ENCODE measurements at places on chromosomes 3 and 15.

- no peak for DNase-seq
These were observed 193.1 kb downstream of the TNIK start for GRCh38 chr3:171267104-171267503.

- DNase-seq, result no peak
These were observed 68.3 kb upstream of the PIK3R4 start for GRCh38 chr3:130814691-130815472.

DNA sequence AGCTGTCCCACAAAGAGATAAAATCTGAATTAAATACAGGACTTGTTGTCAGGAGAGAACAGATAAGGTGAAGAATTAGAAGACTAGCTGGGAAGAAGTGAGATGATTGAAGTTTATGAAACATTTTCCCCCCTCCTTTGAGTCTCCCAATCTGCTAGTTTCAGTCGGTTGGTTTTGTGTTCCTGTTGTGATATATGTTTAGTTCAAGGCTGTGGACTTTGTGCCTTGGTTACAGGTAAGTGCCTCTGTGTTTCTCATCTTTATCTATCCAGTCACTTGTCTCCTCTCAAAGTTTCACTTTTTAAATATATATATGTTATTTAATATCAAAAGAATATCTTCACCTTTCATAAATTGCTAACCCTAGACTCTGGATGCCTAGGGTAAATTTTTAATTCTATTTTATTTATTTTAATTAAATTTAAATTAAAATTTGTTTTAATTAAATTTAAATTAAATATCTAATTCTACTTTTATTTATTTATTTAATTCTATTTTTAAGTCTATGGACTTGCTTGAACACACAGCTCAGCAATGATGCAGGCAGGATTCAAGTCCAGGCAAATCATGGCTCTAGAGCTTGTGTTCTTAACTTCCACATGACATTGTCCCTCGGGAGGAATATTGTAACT, 190.0 kb downstream of the FHIT start:
- no peak for DNase-seq

GRCh38 chr3:40690749-40691451, 166.1 kb downstream of the ZNF621 start:
- DNase-seq, result no peak

DNA sequence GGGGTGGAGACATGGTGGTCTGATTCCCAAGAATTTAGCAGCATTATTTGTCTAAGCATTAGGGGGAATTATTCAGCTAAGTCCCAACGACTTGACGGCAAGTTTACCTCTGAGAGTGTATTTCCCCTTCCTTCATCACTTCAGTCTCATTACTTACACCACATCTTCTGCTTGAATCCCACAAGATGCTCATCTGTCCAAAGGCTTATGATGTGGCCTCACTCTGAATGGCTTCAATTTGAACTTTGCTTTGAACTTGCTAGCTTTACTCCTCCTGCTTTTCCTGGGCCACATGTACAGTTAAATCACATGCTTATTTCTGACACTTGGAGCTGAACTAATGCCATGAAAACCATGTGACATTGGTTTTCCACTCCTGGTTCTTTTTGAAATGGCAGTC, 231.3 kb upstream of the SATB1 start:
- DNase-seq, result no peak

DNA sequence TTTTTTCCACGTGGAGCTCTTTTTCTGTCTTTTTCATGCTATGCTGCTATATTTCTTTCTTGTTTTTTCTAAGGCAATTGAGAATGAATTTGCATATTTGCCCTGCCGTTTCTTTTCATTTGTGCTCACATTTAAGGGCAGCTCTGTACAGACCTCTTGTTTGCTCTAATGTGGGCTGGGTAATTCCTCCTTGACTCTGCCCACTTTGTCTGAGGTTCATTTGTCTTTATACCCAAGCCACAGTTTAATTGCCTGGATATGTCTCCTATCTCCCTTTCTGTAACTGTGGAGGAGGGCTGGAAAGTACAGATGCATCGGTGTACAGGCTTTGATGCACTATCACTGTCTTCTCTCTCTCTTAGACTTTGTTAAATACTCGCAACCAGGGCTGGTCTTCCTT, 195.9 kb downstream of the EPHB1 start:
- DNase-seq, result no peak

DNA sequence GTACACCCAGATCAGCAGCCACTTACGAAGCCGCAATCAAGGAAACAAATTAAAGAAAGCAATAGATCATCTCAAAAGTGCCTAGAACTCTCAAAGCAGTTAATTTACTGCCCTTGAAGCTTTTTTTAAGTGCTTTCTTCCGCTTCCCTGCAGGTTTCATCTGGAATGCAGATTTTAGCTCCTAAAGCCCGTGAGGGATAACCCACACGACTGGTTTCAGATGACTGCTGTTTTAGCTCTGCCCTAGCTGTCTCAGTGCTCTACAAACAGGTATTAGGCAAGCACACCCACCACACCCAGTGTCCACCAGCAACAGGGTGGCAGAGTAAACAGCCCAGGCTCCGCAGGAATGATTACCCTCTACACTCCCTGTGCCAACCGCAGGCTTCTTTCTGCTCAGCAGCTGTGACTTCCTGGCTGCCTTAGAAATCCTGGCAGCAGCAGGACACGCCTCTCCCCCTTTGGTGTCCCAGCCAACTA, 126.0 kb downstream of the FMN1 start:
- no peak for DNase-seq

DNA sequence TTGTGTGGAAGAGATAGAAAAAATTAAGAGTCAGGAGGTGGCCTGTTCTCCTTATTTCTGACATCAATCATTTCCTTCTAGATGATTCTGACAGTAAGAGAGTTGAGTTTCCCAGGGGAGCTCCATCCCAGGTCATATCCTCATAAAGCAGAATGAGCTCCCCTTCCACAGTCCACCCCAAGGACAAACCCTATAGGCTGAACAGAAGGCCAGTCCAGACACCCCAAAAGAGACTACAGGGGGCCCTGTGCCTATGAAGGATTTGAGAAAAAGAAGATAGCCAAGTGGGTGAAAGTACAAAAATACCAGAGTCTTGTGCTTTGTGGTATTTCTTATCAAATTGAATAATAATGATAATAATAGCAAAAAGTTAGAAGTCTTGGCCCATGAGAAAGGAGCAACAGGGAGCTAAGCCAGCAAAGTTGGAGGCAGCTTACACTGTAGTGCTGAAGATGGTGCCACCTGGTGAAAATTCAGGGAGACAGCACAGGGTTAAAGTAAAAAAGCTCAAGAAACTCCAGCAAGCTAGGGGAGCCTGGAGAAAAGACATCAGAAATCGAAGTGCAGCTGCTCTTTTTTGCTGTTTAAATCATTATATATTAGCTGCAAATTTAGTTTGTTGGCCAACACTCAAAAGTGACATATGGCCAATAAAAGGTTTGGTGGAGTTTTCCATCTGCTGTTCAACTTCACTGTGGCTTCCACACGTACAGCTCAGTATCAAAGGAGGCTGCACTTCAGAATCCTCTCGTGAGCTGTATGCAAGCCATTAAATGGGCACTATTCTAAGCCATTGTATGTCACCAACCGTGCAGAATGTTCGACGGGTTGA, 35.8 kb upstream of the SLC24A5 start:
- peak; percentile 37 for DNase-seq

GRCh38 chr3:152127058-152127457, 141.7 kb upstream of the MBNL1 start:
- DNase-seq, result no peak

DNA sequence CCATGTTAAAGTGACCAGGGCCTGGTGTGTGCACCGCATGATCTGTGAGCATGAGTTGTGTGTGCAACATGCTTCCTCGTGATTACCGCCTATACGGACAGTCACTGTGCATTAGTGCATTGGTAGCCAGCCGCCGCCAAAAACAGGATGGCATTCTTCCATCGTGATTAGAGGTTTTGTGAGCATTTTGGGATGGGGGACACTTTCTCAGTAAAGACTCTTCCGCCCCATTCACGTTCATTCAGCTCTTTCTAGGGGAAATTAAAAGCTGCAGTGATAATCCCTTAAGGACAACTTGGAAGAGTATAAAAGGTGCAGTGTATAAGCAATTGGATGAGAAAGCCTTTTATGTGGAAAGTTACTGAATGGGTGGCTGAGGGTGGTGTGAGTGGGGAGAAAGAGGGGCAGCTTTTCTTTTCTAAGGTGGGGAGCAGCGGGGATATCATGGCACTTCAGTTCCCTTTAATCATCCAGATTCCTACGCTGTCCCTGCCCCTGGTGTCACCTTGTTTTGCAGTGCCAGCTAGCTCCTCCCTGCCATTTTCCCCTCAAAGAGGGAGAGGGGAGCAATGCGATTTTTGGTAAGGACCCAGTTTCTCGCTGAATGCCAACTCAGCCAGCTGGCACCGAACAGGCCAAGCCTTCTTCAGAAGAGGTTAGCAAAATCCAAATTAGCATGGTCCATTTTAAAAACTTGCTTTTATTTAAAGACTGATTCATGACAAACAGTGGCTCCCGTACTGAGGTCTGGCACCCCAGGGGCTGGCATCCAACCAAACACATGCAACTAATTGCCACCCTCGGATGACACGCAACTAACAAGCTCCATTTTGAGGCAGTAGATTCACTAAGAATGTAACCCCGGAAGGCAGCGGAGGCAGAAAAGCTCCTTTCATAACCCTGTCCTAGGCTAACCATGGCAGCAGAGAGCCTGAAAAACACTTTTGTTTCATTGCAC, 447.8 kb downstream of the FHIT start:
- no peak for DNase-seq

DNA sequence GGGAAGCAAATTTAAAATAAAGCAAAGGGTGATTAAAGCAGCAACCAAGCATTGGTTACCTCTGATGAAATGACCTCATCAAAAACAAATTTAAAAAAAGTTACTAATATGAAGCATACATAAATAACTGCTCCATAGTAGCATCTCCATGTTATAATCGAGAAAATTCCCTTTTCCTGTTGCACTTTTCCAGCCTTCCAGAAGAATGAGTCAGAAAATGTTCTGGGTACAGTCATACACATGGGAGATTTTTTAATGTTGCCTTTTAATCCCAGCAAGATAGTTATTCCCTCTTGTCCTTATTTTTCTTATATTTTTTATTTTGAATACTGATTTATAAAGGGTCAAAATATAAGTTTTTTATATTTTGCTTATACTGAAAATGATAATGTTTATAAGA, 2.6 kb upstream of the TMCO5A start:
- DNase-seq, result no peak

- DNase-seq, result no peak
These were observed 94.5 kb upstream of the EIF1B start for GRCh38 chr3:40215015-40215414.

Measured in neuronal stem cell (in vitro differentiated cells).